Smooth muscle cell of the brain vasculature (primary cell): ENCODE measurements at places on chromosomes 7 and 10.

- DNase-seq, result peak; percentile 7
Measured at GRCh38 chr10:78401624-78402367, 368.1 kb downstream of the RPS24 start.

- DNase-seq, result no peak
Measured at GRCh38 chr10:123757853-123758252, 91.7 kb downstream of the GPR26 start.

DNA sequence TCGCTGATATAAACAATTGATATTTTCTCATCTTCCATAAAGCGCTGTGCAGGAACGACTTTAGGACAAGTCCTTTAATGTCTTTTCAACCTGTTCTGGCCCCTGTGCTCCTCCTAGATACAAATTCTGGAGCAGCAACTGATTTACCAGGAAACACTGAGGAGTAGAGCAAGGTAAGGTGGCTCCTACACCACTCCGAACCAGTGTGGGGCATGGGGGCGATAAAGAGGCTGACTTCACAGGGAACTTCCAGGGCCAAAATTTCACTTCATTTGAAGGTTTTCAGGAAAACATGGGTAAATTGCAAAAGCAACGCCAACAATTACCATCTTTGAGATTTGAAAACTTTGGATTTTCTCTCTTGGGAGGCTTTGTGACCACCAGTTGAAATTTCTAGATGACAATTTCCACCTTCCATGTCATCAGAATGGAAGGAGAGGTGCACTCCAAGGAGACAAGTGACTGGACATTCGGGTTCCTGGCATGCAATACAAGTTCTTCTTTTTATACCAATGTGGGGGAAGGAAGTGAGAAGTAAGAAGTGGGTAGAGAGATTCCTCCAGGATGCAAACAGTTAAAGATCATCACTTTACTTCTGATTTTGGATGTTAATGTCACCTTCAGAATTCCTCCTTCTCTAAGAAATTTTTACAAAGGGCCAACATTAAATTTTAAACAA, 118.5 kb downstream of the FAM107B start:
- DNase-seq, result no peak

GRCh38 chr10:50291261-50291850, 40.0 kb upstream of the ASAH2 start:
- DNase-seq, result no peak

- DNase-seq, result no peak
Measured at GRCh38 chr10:131144711-131145375, 166.7 kb downstream of the TCERG1L start.

- DNase-seq, result no peak
Measured at GRCh38 chr7:138584283-138584682, 116.9 kb downstream of the SVOPL start.

DNA sequence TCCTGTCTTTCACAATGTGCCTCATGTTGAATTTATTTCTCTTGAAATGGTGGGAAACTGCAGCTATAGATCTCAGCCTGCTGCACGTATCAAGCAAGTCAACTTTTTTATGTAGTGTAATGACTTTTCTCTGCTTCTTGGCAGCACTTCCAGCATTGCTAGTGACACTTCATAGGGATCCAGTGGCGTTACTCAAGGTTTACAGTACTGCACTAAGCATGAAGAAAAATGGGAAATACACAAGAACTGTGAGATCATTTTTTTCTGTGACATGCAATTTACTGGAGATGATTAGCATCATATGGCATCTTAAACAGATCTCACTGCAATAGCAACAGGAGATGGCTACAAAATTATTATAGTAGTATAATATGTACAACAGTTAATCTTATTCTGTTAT, 90.9 kb downstream of the POLR1F start:
- DNase-seq, result no peak
